NCI-H82 (cell line): ENCODE measurements at places on chromosomes 4 and X.
A peak's percentile ranks its signal among the peaks of the same experiment; 100 is the strongest.

DNA sequence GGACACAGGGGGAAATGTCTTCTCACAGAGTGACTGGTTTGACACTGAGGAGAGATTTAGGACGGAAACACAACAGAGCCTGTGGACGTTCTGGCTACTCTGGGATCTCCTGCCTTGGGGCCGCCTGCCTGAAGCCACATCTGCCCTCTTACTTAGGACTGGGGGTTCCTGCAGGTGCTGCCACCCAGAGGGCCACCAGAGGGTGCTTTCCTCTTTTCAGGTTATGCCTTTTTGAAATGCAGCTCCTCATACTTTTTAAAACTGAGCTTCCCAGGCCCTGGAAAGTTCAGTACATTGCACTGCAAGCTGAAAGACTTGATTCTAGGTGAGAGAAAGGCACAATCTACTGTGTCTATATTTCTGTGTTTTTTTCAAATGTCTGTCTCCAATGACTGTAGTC is 92.2 kb upstream of the PGRMC2 start:
- DNase-seq = peak; percentile 52

GRCh38 chr4:152534541-152535359 is 1.1 kb downstream of the FBXW7 start:
- peak; percentile 37 for DNase-seq

DNA sequence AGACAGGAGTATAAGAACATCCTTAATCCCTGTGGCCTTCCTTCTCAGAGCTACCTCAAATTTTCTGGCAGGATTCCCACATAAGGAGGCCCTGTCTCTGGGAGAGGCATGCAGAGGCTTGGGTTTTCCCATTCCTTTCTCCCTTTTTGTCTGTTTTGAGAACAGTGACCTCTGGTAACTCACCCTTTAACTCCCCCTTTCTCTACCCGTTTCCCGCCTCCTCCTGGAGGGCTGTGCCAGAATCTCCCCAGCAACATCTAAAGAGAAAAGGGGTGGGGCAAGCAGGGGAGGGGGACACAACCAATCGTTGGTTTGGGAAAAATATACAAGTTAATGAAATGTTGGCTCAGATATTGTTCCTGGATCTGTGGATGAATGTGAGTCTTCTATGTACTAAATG is 303.7 kb upstream of the IRS4 start:
- DNase-seq = no peak

DNA sequence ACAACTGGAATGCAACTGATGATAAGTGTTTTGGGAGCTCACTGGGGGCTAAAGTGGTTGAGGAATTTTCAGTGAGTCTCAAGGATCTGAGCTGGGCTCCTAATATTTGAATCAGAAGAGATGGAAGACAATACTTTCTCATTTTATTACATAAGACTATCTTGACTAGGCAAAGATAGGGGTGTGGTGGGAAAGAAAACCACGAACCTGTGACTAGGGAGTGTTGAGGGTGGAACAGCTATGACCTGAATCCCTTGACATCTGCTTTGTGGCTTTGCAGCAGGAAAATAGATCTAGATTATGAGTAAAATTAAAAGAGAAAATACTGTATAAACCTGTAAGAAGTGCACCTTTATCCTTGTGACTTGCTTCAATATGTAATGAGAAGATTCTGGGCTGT is 295.1 kb upstream of the TEX13A start:
- no peak for DNase-seq

DNA sequence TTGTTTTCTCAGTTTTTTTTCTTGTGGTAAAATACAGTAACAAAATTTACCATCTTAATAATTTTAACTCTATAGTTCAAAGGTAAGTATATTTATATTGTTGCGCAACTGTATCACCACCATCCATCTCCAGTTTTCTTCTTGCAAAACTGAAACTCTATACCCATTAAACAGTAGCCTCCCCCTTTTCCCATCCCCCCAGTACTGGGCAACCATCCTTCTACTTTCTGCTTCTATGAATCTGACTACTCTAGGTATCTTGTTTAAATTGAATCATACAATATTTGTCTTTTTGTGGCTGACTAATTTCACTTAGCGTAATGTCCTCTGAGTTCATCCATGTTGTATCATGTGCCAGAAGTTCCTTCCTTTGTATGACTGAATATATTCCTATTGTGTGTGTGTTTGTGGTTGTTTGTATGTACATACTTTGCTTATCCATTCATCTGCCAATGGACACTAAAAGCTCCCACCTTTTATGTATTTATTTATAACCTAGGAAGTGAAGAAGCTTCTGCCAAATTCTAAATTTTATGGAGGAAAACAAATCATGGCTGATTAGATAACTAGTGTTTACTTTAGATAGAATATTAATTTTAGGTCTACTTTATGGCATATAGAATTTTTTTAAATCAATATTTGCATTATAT is 10.0 kb downstream of the ABHD18 start:
- no peak for DNase-seq

- no peak for DNase-seq
Observed at GRCh38 chr4:36274158-36274557, 7.3 kb upstream of the DTHD1 start.

GRCh38 chr4:4821577-4821976 is 37.9 kb upstream of the MSX1 start:
- DNase-seq = no peak

DNA sequence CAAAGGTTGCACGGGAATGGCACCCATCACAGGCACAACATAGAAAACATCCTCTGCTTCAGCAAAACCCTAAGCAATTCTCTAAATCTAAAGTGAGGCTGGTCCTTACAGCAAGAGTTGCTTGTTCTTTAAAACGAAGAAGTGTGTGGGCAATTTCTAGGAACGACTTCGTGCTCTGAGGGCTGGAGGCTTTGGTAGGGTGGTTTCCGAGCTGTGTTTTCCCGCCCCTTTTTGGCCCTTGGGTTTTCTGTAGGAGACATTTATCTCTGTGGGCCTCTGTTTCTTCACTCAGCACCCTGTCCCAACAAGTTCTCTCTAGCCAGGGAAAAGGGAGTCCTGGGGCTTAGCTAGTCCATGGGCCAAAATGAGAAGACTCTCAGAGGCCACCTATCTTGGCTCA is 84.2 kb downstream of the SLC2A9 start:
- no peak for DNase-seq

- DNase-seq = no peak
Observed at GRCh38 chr4:149754526-149754925, 61.1 kb downstream of the IQCM start.

DNA sequence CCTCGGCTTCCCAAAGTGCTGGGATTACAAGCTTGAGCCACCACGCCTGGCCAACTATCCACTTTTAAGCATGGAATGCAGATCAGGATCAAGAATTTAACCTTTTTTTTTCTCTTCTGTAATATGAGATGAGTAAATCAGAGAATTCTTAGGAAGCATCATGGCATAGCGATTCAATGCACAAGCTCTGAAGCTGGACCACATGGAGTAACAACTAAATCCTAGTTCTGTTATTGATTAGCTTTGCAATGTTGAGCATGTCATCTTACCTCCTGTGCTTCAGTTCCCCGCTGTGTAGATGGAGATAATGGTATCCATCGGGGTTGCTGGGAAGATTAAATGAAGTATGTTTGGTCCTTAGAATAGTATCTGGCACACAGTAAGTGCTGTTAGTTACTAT is 1.9 kb upstream of the SNX25 start:
- DNase-seq = no peak

GRCh38 chr4:6420972-6421371 is 51.4 kb downstream of the PPP2R2C start:
- no peak for DNase-seq

DNA sequence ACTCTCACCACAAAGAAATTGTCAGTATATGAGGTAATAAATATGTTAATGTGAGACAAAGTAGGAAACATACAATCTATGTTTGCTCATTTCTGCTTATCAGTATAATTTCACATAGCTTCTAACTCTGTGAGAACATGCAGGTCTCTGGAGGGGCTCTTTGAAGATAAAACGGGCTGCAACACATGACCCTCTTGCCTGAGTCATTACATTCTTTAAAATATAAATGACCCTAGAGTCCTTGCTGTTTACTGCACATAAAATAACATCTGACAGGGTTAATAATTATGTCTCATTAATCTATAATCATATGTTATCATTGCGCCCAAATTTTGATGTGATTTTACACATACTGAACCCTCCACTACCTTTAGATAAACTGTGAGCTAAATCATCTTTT is 681.5 kb downstream of the ARAP2 start:
- DNase-seq = no peak

DNA sequence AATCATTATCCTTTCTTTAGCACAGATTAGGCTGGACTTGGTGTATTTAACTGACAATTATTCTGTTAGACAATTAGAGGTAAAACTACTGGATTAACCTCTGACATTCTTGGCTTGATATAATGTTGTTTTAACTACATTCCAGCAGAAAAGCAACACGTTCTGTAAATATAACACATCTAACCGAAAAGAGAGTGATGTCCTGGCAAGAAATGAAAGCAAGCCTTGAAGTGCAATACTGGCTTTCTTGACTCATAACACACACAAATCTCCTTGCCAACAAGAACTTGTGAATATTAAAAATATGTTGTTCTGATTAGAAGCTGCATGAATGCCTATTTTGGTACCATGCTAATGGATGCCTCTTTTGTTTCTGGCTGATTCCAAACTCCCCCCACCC is 76.4 kb downstream of the EFHC2 start:
- no peak for DNase-seq
